T-cell (primary cell): ENCODE measurements at places on chromosomes 6 and 20. TPM values are rescaled to one million over a fixed set of nuclear protein-coding genes. Genes with fewer than 3 reads are reported as not detected.

KCNK5 gene
- total RNA-seq: 0.60 TPM

NKX2-4 gene
- not detected for total RNA-seq

SCRT2 gene
- not detected for total RNA-seq

SLC32A1 gene
- total RNA-seq: not detected

ZC2HC1B gene
- total RNA-seq: not detected

PRND gene
- not detected for total RNA-seq
